ENCODE measurements at places on chromosomes 4 and X. TPM values are rescaled to one million over a fixed set of nuclear protein-coding genes. Genes with fewer than 3 reads are reported as not detected.

The PLP2 gene
- total RNA-seq: 12.2 TPM

DNA sequence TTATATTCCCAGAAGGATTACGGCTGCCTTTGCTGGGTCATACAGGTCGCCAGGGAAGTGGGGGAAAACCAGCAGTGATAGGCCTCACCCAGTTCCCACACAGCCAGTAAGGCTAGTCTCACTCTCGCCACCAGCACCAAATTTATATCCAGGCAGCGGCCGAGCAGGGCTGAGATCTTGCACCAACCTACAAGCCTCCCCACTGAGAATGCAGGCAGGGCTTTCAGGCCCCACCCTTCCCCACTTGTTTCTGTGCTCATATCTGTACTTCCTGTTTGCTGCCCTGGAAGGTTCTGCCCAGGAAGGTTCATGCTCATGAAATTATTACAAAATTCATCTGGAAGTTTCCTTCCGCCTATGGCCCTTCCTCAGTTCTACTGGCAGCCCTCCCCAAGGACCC lies 179.7 kb downstream of the STIM2 start:
- H3K4me1 ChIP-seq: no peaks in the 10 kb centered on the region
- H3K4me3 ChIP-seq: no peak overlapping the region
- no peak overlapping the region for H3K27ac ChIP-seq

- no peak for DNase-seq
- H3K36me3 ChIP-seq: peaks cover 23% of the 10 kb centered on the region
- H3K4me1 ChIP-seq: no peaks in the 10 kb centered on the region
- no peak overlapping the region for H3K27ac ChIP-seq
- no peak overlapping the region for H3K4me3 ChIP-seq
These were observed 226.1 kb upstream of the KCNIP4 start for GRCh38 chr4:22174640-22175039.

The ANTXR2 gene
- 47.8 TPM for total RNA-seq

The GPRASP2 gene
- total RNA-seq: 24.6 TPM

The FABP2 gene
- not detected for total RNA-seq

GRCh38 chr4:140237616-140238350 lies 83.8 kb upstream of the MAML3 start:
- peak; percentile 71 for DNase-seq
- peaks cover 8% of the 10 kb centered on the region for H3K27me3 ChIP-seq
- peaks cover 52% of the 10 kb centered on the region for H3K4me1 ChIP-seq

DNA sequence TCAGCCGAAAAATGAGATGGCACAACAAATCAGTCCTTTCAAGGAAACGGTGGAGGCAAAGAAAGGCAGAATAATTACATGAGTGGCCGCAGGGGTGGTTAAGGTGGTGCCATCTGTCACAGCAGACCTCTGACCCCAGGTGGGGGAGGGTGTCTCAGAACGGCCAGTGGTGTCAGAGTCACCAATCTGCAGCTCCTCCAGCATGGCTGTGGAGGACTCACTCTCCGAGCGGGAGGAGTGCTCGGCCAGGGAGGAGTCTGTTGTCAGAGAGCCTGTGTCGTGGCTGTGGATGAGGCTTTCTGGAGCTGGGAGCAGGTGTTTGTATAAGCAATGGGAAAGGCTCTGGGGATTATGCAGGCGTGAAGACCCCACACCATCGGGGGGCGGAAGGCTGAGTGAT lies 130.3 kb upstream of the PDLIM3 start:
- H3K27me3 ChIP-seq: peaks cover 9% of the 10 kb centered on the region
- H3K36me3 ChIP-seq: peaks cover 14% of the 10 kb centered on the region
- peak overlapping the region; percentile 98 for H3K27ac ChIP-seq

DNA sequence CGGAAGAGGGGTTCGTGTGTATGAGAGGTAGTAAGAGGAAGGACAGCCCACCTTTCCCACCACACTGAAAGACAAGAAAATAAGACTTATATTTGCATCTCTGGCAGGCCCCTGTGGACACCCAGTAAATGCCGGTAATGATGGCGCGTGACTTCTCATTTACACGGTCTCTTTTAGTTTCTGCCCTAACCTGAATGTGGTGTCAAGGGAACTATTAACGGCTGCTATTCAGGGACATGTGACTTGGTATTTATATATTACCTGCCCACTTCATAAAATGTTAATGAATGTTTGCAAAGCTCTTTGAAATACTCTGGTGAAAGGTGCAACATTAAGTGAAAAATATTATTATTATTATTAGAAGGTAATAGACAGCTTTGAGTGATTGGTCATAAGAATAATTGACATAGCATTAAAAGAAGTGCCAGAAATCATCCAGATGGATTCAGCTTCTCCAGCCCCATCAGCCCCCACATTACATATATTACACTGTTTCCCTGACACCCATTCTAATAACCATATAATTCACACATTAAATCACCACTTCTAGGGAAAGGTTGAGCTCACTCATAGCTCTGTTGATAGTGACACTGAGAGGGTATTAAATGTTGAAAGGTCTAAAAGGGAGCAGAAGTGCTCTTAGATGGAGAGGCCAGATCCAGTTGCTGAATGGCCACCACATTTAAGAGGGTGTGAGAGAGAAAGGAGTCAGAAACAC lies 83.0 kb upstream of the BEND4 start:
- no peaks in the 10 kb centered on the region for H3K36me3 ChIP-seq
- no peaks in the 10 kb centered on the region for H3K27me3 ChIP-seq
- H3K4me1 ChIP-seq: no peaks in the 10 kb centered on the region
- no peak for DNase-seq
- H3K4me3 ChIP-seq: no peak overlapping the region
- H3K27ac ChIP-seq: no peak overlapping the region

- no peak overlapping the region for H3K27ac ChIP-seq
- no peak for DNase-seq
- no peaks in the 10 kb centered on the region for H3K36me3 ChIP-seq
- H3K4me1 ChIP-seq: peaks cover 3% of the 10 kb centered on the region
- H3K27me3 ChIP-seq: peaks cover 4% of the 10 kb centered on the region
These were observed 4.9 kb downstream of the HUWE1 start for GRCh38 chrX:53681661-53682060.

The F9 gene
- total RNA-seq: not detected

- H3K4me3 ChIP-seq: no peak overlapping the region
- H3K4me1 ChIP-seq: no peaks in the 10 kb centered on the region
- no peak for DNase-seq
- no peaks in the 10 kb centered on the region for H3K27me3 ChIP-seq
- peaks cover 6% of the 10 kb centered on the region for H3K36me3 ChIP-seq
- no peak overlapping the region for H3K27ac ChIP-seq
These were observed 37.2 kb upstream of the CYP2U1 start for GRCh38 chr4:107894138-107894603.

- H3K4me3 ChIP-seq: no peak overlapping the region
- H3K4me1 ChIP-seq: no peaks in the 10 kb centered on the region
- no peak for DNase-seq
- no peak overlapping the region for H3K27ac ChIP-seq
These were observed 111.2 kb upstream of the TMEM47 start for GRCh38 chrX:34768290-34768689.

The XPNPEP2 gene
- total RNA-seq: not detected

The NEXMIF gene
- total RNA-seq: 2.9 TPM

GRCh38 chrX:150164971-150165600 lies 198.0 kb upstream of the MAMLD1 start:
- H3K4me3 ChIP-seq: no peak overlapping the region
- H3K4me1 ChIP-seq: no peaks in the 10 kb centered on the region
- DNase-seq: no peak
- no peaks in the 10 kb centered on the region for H3K36me3 ChIP-seq
- no peak overlapping the region for H3K27ac ChIP-seq

DNA sequence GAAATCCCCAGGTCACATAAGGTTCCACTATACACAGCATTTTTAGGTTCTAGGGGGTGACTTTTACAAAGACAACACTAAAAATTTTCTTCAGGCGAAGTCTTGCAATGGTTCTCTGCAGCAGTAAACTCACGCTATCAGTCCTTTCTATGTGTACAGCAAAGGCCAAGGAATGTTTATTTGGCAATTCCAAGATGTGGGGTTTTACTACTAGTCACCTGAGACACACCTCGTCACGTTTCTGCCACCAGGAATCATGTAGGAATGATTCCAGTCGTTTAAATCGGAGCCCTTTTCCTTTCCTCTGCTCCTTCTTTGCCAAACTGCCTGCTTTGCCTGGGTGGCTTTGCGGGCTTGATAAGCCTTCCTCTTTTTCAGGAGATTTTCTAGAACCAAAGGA lies 75.9 kb upstream of the ENPEP start:
- no peaks in the 10 kb centered on the region for H3K36me3 ChIP-seq
- H3K4me1 ChIP-seq: no peaks in the 10 kb centered on the region

The RNF212 gene
- 11.1 TPM for total RNA-seq

DNA sequence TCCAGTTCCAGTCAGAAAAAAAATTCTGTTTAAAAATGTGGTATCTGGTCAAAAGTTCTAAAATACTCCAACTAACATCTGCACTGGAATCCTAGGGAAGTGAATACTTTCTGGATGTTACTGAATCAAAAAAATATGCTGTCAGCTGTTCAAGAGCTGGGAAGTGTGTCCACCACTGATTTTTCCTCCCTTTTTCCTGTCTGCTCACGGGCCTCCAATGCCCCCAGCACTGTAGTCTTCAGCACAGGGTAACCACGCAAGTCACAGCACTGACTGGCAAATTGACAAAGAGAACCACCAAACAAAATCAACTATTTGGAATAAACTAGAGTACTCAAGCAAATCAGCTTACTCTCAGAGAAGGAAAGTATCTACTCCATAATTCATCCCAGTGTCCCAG lies 9.9 kb downstream of the VEGFC start:
- DNase-seq: no peak
- no peaks in the 10 kb centered on the region for H3K36me3 ChIP-seq
- no peak overlapping the region for H3K4me3 ChIP-seq
- H3K4me1 ChIP-seq: no peaks in the 10 kb centered on the region

- H3K4me1 ChIP-seq: no peaks in the 10 kb centered on the region
- H3K36me3 ChIP-seq: no peaks in the 10 kb centered on the region
- H3K4me3 ChIP-seq: no peak overlapping the region
- no peak overlapping the region for H3K27ac ChIP-seq
- H3K27me3 ChIP-seq: no peaks in the 10 kb centered on the region
- peak; percentile 83 for DNase-seq
These were observed 212.6 kb downstream of the SPOCK3 start for GRCh38 chr4:167021545-167022155.

DNA sequence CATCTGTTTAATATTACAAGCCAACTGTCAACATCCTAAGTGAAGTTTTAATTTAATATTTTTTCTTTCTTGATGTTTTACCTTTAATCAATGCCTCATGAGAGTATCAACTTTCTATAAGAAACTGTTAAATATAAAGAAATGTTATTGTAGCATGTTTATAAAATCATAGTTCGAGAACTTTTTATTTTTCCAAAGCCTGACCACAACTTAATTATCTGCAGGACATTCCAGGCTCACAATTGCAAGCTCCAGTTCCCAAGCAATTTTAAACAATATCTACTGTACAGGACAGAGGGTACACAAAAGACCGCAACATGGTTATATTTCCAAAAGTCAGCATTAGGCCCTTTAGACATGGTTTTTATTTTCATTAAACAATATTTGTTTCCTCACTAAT lies 20.1 kb downstream of the STX18 start:
- no peaks in the 10 kb centered on the region for H3K36me3 ChIP-seq
- no peak overlapping the region for H3K4me3 ChIP-seq
- no peak for DNase-seq
- no peaks in the 10 kb centered on the region for H3K27me3 ChIP-seq
- H3K27ac ChIP-seq: no peak overlapping the region

DNA sequence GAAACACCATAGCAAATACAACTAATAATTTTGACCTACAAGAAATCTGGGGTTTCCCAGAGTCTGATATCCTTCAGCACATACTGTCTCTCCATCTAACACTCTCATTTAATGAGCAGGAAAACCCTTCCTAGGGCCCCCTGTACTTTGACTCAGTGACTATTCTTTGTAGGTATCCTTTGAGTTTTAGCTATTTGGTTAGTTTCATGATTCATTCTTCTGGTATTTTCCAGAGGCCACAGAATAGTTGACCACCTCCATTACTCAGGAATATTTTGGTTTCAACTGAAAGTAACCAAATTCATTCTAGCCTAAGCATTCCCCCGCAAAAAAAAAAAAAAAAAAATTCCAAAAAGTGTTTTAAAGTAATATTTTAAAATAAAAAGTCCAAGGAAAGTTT lies 140.0 kb downstream of the IDS start:
- no peak for DNase-seq
- H3K27ac ChIP-seq: no peak overlapping the region
- no peak overlapping the region for H3K4me3 ChIP-seq
- peaks cover 5% of the 10 kb centered on the region for H3K4me1 ChIP-seq

The KLHL13 gene
- 46.9 TPM for total RNA-seq

GRCh38 chr4:167774646-167775045 lies 317.7 kb upstream of the ANXA10 start:
- H3K4me3 ChIP-seq: no peak overlapping the region
- DNase-seq: no peak
- no peaks in the 10 kb centered on the region for H3K36me3 ChIP-seq
- no peaks in the 10 kb centered on the region for H3K4me1 ChIP-seq

DNA sequence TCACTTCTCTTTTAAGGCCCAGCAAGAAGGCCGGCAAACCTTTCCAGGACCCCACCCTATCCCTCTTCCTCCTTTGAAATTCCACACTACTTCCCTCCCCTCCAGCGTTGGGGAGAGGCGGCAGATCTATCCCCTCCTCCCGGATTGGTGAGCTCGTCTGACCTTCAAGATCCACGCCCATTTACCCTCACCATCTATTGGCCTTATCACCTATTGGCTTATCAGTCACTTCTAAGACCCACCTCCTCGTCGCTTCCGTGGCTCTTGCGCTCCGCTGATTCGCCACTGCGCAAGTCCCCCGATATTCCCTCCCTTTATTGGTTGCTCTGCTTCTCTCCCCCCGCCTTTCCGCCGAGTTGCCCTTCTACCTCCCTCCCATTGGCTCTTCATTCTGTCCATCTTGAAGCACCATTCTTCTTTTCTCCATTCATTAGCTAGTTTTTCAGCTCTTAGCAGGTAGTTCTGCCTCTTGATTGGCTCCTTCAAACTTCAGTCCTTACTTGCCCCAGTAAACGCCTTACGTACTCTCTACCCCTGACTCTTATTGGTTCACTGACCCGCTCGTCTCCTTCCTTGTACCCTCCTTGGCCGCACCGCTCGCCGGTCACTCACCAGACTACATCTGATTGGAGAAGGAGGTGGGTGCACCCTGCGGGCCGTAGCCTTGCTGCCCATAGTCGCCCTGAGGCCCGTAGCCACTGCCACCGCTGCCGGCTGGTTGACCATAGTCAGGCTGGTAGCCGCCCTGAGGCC lies 4.8 kb upstream of the PRICKLE3 start:
- peak; percentile 75 for DNase-seq
- H3K36me3 ChIP-seq: no peaks in the 10 kb centered on the region
- peaks cover 13% of the 10 kb centered on the region for H3K4me1 ChIP-seq
- peak overlapping the region; percentile 86 for H3K4me3 ChIP-seq
- peak overlapping the region; percentile 82 for H3K27ac ChIP-seq

DNA sequence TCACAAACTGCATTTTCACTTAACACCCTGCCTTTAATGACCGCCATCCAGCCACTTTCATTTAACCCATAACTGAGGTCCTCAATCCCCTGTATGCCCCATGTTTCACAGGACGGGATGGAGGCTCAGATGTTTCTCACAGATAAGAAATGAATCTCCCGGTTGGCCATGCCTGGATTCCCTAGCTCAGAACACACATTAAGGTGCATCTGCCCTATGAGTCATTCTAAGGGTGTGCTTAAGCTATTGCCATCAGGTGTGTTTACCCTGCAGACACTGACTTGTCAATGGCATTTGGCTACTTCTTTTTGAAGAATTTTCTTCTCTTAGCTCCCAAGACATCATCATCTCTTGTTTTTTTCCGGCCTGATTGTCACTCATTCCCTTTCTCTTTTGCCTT lies 222.6 kb upstream of the SMIM31 start:
- H3K4me1 ChIP-seq: no peaks in the 10 kb centered on the region
- no peak overlapping the region for H3K4me3 ChIP-seq
- no peaks in the 10 kb centered on the region for H3K27me3 ChIP-seq
- H3K27ac ChIP-seq: no peak overlapping the region

Measured in glutamatergic neuron (in vitro differentiated cells).